ENCODE measurements at places on chromosomes 2 and 18. TPM values are rescaled to one million over a fixed set of nuclear protein-coding genes. Genes with fewer than 3 reads are reported as not detected.

The HOXD13 gene
- total RNA-seq: not detected

DNA sequence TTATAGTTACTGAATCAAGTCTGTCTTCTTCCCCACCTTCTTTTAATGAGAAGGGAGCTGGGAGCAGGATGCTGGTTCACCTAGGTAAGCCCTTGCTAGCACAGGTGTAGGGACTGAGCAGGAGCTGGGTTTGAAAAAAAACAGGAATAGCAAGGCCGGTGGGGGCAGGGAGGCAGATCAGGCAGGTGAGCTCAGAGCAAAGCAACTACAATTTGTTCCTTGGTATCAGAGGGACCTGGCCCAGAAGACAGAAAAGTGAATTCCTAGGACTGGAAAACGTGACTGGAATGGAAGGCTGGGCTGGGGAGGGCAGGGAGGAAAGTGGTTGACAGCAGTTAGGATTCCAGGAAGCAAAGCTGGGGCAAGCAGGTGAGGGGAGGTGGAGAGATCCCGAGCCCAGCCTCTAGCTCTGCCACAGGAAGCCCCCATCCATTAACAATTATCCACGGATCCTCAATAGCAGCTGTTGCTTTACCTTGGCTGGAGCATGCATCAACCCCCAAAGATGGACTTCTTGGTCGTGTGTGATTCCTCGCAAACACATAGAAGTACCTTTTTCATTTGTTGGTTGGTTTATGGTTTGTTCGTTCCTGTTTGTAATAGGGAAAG lies 118.4 kb downstream of the LNPK start:
- DNase-seq: no peak

DNA sequence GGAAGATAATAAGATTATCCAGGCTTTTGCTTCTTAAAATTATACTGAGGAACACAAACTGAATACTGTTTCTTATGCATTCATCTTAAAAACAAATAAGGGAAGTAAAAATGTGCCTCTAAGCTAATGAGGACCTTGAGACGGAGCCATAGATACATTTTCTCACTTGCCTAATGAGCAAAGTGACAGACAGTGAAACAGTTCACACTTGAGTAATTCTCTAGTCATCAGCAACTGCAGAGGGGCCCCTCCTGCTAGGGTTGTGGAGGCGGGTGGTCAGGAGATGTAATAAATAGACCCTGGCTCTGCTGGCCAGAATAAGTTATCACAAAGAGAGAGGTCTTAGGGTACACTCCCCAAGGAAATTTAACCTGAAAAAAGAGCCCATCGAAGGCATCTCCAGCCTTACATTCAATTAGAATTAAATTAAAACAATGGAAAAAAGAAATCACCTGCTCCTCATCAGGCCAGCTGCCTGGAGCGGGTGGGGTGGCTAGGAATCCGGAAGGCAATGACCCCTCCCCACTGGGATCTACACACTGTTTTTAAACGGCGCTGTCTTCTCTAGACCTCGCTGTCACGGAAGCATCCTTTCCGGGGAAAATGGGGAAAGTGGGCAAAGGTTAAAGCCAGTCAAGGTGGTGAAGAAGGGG lies 32.6 kb upstream of the INSIG2 start:
- no peak for DNase-seq

The CNTNAP5 gene
- total RNA-seq: not detected

The CRACDL gene
- total RNA-seq: 0.10 TPM
